Fibroblast of the conjunctiva (primary cell): ENCODE measurements at places on chromosomes 1 and 21.
A peak's percentile ranks its signal among the peaks of the same experiment; 100 is the strongest.

GRCh38 chr21:44845418-44846223, 27.8 kb upstream of the SUMO3 start:
- DNase-seq, result peak; percentile 22

DNA sequence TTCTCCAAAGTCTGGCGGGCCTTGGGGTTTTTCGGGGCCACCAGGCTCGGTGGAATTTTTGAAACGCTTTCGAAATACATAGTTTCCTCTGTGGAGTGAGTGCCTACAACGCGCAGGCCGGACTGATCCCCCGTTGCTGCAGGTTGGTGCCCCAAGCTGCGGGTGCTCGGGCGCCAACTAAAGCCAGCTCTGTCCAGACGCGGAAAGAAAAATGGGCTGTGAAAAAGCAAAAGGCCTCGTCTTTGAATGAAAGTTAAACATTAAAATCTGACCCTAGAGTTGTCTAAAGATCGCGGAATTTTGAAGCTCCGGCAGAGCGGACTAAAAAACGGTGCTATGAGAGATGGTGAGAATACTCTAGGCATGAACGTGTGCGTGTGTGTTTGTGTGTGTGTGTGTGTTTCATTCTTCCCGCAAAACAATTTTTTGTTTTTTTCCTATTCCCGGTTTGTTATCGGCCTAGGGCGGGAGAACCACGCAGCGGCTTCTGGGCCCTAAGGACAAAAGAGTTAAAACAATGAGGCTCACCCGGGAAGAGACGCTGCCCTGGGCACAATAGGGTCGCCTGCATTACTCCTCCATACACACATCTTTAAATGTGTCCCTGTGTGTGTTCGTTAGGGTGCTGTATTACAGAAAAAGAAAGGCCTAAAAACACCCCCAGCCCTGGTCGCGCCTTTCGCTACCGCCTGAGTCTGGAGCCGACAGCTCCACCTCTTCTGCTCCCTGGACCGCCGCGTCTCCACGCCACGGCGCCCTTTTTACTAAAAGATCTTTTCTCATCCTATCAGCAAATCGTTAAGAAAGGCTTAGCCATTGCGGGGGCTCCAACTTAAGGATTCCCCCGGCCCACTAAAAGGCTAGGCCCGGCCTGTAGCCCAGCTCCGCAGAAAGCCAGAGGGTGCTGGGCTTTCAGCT, 3.2 kb downstream of the TBX15 start:
- no peak for DNase-seq

- no peak for DNase-seq
Observed at GRCh38 chr1:203937678-203938330, 76.4 kb downstream of the SNRPE start.

GRCh38 chr1:201226178-201226514, 35.5 kb downstream of the IGFN1 start:
- DNase-seq, result no peak

- DNase-seq, result no peak
Observed at GRCh38 chr1:117138561-117138960, 17.0 kb upstream of the TRIM45 start.

GRCh38 chr1:230611128-230611877, 31.0 kb upstream of the COG2 start:
- DNase-seq, result no peak

DNA sequence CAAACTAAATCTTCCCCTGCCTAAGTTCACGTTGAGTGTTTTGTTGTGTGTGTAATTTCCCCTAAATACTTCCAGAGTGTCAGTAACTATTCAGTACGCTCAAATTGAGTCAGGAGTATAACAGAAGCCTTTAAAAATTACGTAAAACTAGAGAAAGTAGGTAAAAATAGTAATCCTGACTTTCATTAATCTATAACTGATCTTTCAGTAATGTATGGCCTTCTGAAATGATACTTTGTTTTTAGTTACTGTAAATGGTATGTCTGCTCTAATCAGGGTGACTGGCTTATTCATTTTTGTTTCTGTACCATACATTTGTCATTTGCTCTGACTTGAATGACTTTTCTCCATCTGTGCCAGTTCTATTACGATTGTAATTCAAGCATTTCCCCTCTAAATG, 29.4 kb downstream of the MIER1 start:
- DNase-seq, result no peak

- no peak for DNase-seq
Observed at GRCh38 chr1:28067523-28068090, 20.8 kb downstream of the EYA3 start.

GRCh38 chr1:6603915-6604558, 1.4 kb upstream of the KLHL21 start:
- peak; percentile 66 for DNase-seq

- DNase-seq, result no peak
Observed at GRCh38 chr1:18229625-18230024, 122.0 kb downstream of the IGSF21 start.

DNA sequence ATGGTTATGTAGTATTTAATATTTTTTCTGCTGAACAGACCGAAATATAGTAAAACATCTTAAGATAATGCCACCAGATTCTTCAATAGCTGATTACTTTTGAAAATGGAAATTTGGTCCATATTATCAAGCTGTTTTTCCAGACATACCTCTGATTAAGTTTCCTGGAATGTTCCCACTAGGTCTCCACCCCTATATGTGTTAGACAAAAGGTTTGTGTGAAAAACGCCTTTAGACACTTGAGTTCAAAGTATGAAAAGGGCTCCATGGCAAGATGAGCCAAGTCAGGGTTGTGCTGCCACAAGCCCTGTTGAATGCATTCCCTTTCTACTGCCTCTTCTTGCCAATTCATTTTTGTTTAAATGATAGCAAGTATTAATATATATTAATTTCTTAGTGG, 52.7 kb downstream of the ZBTB17 start:
- DNase-seq, result no peak

DNA sequence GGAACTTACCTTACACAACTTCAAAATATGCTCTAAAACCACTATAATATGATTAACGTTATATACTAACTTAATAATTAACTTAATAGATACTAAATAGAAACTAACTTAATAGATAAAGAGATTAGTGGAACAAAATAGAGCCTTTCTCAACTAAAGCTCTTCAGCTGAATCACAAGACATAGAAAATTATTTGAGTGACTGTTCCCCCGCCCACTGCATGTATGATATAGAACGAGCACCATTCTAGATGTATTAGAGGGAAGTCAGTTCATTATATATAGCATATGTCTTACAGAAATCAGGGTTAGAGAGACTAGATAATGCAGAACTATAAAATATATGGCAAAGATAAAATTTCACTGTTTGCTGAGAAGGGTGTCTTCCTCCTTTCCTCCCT, 16.3 kb downstream of the LYPLAL1 start:
- no peak for DNase-seq

DNA sequence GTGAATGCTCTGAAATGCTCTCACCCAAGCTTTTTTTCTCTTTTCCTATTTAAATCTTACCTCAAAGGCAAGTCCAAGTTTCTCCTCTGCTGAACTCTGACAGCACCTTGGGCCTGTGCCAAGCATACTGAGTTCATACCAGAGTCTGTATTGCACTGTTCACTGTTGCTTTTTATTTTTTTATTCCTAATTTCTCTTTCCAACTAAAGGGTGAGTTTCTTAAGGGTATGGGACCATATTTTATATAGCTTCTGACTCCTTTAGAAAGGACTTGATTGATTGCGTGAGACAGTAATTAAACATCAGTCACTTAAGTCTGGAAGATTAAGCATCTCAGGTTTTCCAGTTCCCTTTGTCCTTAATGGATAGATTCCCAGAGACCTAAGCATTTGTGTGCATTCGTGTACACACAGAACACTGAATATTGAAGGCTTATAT, 69.9 kb downstream of the CACHD1 start:
- DNase-seq, result peak; percentile 58

GRCh38 chr1:8213136-8213535, 104.8 kb upstream of the SLC45A1 start:
- DNase-seq, result no peak

- peak; percentile 55 for DNase-seq
Observed at GRCh38 chr1:45512641-45513054, 9.0 kb downstream of the PRDX1 start.

- peak; percentile 65 for DNase-seq
Observed at GRCh38 chr1:245091818-245092637, 62.8 kb upstream of the KIF26B start.

DNA sequence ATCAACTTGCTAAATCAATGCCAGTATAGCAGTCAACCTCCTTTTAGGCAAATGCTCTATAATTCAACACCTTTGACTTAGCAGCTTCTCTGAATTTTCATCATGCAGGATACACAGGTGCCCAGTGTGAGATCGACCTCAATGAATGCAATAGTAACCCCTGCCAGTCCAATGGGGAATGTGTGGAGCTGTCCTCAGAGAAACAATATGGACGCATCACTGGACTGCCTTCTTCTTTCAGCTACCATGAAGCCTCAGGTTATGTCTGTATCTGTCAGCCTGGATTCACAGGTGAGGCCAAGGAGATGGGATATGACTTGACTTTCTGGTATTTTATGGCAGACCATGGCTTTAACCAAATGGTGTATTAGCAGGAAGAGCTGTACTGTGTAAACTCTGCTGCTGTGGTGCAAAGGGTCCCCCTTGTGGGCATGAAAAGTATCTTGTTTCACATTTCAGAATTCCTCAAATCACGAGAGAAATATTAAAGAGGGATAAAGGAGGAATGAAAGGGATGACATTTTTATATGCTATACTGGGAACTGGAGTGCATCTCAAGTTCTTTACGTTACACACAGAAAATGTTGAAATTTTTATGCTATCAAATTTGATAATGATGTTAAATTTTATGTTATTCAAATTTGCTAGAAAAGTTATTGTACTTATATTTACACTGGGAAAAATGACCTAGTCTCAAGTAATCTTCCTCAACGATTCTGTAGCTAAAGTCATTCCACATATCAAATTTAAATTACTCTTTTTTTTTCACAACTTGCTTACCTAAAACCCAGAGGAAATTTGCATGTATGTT, 88.9 kb downstream of the CRB1 start:
- DNase-seq, result peak; percentile 40

DNA sequence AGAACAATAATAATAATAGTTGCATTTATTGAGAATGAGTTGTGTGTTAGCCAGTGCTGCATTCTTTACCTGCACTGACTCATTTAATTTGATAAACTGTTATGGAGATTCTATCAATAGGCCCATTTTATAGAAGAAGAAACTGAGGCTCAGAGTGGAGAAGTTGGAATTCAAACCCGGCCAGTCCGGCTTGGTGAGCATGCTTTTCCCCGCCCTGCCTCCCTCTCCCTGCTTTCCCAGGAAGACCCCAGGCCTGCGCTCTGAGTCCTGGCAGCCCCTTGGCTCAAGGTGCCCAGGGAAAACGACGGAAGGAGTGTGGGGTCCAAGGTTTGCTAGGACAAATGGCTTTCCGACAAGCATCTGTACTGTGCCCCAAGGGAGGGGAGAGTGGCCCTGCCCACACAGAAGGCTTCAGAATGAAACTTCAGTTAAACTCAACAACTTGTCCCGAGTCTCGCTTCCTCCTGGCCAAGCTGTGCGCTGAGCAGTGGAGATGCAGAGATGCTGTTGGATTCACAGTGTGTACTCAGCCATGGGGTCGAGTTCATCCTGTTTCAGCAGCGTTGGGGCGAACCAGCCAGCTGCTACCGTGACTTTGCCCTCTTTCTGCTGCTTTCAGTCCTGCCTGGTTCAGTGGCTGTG, 23.3 kb upstream of the PADI6 start:
- DNase-seq, result no peak
